HFF-Myc (cell line): ENCODE measurements at places on chromosomes 3 and 15.

DNA sequence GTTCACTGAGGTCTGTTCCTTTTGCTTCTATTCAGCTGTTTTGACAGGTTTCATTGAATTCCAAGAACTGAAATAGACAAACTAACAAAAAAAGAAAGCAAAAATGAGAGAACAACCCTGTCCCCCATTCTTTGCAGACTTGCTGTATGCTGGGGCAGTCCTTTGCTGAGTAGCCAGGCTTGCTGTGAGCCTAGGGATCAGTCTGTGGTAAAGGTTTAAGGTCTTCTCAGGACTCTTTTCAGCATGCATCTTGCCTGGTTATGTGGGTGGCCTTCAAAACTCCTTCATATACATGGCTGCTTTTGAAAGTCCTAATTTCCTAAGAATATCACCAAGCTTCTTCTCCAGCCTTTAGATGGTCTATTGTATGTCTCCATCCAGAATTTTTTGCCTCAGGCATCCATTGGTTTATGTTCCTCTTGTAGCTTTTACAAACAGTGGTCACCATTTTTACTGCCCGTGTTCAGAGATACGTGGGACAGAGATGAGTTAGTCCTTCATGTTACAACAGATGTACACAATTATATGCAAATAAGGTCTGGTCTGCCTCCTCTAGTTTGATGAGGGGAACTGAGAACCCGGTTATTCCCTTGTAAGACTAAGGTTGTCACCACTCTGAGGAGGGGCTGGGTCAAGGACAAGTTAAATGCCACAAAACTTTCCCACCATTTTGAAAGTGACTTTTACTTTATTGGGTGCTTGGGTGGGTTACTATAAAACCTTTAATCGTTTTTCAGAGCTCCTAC, 41.4 kb downstream of the SACM1L start:
- no peak for DNase-seq

DNA sequence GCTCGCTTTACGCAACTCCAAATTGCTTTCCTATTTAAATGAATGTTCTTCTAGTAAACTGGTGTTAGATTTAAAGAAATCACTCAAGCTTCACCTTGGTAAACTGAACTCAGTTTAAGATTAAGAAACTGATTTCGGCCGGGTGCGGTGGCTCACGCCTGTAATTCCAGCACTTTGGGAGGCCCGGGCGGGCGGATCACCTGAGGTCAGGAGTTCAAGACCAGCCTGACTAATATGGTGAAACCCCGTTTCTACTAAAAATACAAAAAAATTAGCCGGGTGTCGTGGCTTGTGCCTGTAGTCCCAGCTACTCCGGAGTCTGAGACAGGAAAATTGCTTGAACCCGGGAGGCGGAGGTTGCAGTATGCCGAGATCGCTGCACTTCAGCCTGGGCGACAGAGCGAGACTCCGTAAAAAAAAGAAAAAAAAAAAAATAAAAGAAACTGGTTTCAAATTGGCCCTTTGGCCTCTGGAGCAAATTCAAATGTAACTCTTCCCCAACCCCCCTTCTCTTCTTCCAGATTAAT, 1.7 kb downstream of the SKIL start:
- no peak for DNase-seq

DNA sequence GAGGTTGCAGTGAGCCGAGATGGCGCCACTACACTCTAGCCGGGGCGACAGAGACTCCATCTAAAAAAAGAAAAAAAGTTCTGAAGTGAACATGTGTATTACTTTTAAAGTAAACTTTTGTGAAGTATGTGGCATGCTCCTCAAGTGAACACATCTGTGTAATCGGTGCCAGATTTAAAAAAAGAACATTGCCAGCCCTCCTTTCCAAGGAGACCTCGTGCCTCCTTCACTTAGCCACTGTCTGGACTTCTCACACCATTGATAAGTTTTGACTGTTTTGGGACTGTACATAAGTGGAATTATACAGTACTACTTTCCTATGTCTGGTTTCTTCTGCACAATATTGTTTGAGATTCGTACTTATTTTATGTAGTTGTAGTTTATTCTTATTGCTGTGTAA, 140.4 kb downstream of the UBE2E2 start:
- DNase-seq: no peak

GRCh38 chr15:29225534-29226234, 43.9 kb downstream of the NSMCE3 start:
- no peak for DNase-seq

DNA sequence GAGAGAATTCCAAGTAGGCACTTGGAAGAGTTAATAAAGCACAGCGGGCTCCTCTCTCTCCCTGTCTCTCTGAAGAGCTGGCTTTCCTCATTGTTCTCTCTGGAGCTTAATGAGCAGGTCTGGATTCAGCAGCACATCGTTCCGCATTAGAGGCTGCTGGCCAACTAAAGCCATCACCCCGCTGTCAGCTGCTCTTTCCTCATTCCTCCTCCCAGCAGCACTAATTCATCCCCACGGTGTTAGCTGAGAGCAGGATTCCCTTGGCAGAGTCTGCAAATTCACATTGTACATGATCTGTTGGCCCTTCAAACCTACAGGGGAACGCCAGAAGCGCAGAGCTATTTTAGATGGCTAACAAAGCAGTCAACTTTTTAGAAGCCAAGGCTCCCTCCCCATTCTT, 44.2 kb downstream of the SGO1 start:
- no peak for DNase-seq

GRCh38 chr15:48630245-48630644, 15.3 kb downstream of the FBN1 start:
- DNase-seq: no peak

- DNase-seq: no peak
These were observed 937.3 kb downstream of the ROBO1 start for GRCh38 chr3:78830470-78830869.

DNA sequence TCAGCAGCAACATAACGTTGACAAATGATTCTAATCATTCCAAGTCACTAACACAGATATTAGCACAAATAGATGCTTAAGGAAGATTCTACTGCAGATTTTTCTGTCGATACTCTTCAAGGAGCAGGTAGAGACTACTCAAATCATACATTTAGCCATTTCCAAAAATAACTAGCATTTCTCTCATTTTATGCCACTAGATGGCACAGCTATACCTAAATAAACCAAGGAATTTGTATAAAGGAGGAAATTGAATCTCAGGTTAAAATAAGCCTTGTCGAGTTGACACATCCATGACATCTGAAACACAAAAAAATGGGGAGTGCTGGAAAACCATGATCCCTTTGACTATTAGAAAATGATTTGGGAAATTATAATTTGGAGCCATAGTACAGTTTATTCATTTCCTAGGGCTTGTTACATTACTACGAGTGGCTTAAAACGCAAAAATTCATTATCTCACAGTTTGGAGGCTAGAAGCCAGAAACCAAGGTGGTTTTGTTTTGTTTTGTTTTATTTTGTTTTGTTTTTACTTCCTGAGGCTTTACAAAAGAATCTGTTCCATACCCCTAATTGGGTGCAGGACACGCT, 59.5 kb upstream of the STRIT1 start:
- no peak for DNase-seq

DNA sequence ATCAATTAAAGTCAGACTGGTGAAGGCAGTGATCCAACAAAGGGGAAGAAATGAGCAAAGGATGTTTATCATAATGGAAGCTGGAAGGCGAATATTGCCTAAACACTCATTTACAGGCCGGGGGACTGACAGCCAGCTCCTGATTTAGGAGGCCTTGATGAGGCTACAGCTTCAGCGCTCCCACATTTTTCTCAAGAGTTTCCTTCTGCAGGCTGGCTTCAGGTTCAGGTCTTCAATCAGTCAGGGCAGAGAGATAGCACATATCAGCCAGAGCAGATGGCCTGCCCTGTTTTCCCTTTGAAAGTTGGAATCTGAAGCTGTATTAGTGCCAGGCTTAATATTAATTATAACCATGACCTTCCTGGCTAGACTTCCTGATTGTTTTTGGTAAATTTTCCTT, 218.9 kb downstream of the SV2B start:
- no peak for DNase-seq

GRCh38 chr3:56119575-56120349, 348.5 kb downstream of the ERC2 start:
- DNase-seq: no peak

DNA sequence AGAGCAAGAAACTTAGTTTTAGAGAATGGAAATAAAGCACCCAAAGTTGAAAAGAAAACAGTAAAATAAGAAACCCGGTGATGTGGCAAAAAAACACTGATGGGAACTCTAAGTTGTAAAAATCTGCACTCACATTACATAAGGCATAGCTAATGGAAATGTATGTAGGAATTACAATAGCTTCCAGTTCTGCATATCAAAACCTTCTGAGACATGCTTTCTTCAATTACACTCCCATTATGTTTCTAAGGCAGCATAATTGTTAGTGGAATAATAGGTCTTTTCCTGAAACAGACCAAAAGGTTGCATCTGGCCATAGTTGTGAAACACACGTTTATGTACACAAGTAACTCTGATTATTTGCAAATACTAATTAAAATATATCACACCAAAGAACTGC, 41.4 kb downstream of the SLC30A4 start:
- no peak for DNase-seq

DNA sequence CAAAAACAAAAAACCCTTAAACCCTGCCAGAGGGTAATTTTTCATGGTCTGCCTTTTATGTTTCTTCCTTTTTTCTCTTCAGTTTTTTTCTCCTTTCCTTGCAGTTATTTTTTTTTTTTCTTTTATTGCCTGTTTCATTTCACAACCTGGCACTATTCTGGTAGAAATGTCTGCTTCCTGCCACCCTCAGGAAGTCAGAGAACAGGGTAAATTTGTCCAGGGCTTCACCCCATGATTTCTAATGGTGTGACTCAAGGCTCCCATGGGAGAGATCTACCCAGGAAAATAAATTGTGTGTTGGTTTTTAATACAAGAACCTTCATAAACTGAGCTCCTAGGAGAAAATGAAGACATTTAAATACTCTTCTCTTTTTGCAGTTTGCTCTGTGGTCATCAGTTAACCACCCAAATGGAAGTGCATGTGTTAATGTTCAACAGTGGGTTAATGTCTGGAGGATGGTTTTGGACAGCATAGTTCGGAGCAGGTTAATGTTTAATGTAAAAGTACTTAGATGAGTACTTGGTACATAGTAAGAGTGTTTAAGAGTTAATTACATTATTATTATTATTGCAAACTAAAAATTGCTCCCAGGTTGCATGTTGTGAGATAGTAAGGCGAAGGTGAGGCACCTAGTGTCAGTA, 45.9 kb downstream of the CGNL1 start:
- DNase-seq: no peak

DNA sequence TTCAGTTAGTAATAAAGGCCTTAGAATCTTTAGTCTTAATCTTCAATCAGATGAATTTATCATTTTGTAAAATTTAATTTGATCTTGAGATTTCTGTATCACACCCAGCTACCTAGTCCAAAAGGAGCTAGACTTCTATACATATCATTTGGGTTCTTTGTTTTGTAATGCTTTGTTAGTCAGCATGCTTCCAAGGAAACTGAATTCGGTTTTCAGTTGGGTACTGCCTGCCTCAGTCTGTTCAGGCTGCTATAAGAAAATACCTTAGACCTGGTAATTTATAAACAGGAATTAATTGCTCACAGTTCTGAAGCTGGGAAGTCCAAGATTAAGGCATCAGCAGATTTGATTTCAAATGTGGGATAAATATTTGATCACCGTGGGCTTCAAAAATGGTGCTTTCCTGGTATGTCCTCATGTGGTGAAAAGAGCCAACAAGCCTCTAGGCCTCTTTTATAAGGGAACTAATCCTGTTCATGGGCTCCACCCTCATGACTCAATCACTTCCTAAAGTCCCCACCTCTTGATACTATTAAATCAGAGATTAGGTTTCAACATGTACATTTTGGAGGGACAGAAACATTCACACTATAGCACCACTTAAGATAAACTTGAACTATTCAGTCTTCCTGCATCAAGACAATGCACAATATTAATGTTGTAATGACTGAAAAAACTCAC, 800.7 kb downstream of the NAALADL2 start:
- DNase-seq: no peak

- no peak for DNase-seq
These were observed at the start of gene CDV3 for GRCh38 chr3:133573629-133574194. TSS of gene CDV3 (plus strand) at chr3:133573686. CDS start at chr3:133574045, 359 bp downstream.

DNA sequence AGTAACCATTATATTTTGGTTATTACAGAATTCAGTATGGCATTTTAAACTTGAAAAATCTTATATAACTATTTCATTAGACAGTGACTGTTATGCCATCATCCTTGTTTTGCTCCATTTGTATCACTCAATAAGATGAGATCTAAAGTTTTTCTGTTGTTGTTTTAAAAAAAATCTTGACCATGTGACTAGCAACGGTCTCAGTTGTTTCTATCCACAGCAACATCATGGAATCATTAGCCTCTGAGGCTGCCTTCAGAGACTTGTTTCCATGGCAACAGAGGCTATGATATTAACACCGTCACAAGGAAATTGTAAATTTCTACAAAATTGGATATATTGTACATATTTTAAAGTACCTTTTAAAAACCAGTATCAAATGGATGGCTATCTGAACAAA, 129.8 kb downstream of the DLG1 start:
- peak; percentile 60 for DNase-seq

DNA sequence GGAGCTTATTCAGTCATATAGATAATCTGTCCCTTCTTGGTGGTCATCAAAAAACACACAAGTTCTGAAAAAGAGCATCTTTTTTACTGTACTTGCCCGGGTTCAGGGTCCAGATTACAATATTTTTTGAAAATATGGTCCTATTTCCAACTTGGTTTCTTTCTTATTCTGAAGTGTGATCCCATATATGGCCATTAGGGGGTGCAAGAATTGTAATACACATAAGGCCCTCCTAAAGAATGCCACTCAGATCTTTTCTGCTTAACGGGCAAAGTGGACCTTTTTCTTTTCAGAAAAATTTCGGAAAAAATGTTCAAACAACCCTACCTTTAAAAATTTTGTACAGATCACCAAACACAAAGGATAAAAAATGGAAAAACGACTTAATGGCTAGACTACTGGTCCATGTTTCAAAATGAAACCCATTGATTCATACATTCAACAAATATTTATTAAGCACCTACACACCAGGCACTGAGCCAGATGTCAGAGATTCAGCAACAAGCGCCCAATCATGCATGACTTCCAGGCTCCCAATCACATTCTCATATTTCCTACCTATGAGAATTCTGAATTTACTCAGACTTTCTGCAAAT, 102.0 kb upstream of the MYRIP start:
- DNase-seq: no peak

- peak; percentile 59 for DNase-seq
These were observed 127.8 kb downstream of the HCN4 start for GRCh38 chr15:73240866-73241499.

DNA sequence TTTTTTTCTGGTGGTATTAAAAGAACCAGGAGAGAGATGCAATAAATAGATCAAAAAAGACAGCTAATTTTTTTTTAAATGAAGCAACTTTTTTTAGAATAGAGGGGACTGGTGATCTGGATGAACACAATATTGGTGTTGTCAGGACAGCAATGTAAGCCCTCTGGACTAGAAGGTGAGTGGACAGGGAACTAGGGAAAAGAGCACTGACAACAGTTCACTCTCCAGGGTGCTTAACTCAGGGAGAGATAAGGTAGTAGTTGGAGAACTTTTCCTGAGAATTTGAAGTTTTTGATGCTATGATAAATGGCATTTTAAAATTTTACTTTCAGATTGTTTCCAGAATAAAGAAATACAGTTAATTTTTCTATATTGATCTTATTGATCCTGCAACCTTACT, 158.3 kb upstream of the STAC start:
- no peak for DNase-seq
